ENCODE measurements at places on chromosomes 7 and 10.

GRCh38 chr7:128739990-128740682 lies 977 bp downstream of the CALU start:
- no peak for DNase-seq

DNA sequence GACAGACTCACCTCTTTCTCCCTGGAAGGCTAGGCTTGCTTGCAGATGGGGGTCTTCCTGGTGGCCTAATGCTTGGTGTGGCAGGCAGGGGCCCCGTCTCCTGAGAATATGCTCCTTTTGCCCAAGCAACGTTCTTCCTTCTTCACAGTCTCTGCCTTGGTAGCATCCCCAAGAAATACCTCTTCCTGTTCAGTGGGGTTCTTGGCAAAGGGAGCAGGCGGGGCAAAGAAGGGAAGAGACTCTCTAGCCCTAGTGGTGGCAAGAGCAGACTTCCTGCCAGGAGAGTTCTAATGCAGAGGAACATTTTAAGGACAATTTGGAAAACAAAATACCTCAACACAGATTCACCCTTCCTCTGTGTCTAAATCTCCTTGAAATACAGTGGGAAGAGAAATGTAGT lies at the start of gene CLEC5A:
CLEC5A (minus strand) TSS at position 179 of the 400 bp plus-strand sequence. CDS start 682 bp downstream, outside the sequence.
- no peak for DNase-seq

GRCh38 chr7:95820778-95821177 lies 48.4 kb downstream of the DYNC1I1 start:
- DNase-seq = no peak

DNA sequence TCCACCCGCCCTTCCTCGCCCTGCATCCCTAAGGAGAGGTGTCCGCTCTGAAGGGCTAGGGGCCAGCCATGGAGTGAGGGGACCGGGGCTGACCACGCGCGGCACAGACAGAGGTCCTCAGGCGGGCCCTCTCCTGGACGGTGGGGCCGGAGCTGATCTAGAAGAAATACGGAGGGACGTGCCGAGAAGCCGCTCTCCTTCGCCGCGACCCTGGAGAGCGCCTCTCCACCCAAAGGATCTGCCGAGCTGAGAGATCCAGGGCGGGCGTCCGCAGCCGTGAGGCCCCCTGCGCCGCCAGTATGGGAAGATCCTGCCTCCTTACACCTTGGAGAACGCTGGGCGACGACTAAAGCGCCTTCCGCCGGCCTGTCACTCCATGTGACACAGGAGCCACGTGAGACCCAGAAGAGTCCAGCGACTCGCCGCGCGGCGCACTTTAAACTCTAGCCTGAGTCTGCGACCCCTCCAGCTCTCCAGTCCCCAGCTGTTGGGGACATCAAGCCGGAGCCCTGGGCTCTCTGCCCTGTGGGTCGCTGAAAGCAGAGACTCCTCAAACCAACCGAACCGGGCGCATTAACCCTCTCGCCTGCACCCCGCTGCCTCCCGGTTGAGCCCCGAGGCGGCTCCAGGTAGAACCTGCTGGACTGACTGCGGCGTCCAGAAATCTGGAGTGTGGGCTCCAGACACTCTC lies 1.5 kb upstream of the SFMBT2 start:
- peak; percentile 33 for DNase-seq

DNA sequence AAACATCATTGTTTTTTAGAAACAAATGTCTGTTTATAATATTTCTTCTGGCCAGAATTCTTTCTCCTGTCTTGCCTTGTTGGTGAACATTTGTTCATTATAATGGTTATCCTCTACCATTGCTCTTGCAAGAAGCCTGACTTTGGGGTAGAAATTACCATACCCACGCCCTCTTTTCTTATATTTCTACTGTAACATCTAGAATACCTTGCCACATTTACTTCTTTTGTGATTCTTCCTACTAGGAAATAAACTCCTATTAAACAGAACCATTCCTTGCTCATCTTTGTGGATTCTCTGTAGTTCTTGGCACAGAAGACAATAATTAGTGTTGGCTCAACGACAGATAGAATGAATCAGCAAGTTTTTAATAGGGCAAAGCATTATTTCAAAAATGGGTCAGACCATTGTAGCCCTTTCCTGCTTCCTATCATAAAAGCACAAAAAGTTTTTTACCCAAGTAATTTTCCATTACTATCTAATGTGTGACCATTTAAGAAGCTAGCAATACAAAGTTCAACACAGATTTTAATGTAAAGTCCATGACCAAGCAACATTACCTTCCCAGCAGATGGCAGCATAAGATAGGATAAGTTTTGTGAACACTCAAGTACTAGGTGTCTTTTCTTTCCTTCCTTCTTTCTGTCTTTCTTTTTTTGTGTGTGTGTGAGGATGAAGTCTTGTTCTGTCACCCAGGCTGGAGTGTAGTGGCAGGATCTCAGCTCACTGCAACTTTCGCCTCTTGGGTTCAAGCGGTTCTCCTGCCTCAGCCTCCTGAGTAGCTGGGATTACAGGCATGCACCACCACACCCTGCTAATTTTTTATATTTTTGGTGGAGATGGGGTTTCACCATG lies 270.4 kb downstream of the HGF start:
- peak; percentile 5 for DNase-seq

DNA sequence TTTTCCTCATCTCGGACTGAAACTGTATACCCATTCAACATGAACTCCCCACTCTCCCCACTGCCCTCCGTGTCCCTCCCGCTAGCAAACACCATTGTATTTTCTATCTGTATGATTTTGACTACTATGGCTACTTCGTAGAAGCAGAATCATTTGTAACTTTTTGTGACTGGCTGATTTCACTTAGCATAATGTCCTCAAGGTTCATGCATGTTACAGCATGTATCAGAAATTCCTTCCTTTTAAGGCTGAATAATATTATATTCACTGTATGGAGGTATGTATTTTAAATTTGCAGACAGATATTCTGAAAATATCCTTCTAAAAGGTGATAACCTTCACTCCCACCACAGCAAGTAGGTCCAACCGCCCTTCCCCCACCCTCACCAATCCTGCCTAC lies 42.9 kb upstream of the MMD2 start:
- no peak for DNase-seq

GRCh38 chr7:123314886-123315285 lies 115.1 kb upstream of the SLC13A1 start:
- DNase-seq = no peak

GRCh38 chr10:34609287-34609940 lies 205.7 kb downstream of the PARD3 start:
- no peak for DNase-seq

- DNase-seq = no peak
Measured at GRCh38 chr10:22429146-22429545, 83.8 kb downstream of the SPAG6 start.

GRCh38 chr10:86962981-86963310 lies 4.5 kb downstream of the SNCG start:
- DNase-seq = no peak

DNA sequence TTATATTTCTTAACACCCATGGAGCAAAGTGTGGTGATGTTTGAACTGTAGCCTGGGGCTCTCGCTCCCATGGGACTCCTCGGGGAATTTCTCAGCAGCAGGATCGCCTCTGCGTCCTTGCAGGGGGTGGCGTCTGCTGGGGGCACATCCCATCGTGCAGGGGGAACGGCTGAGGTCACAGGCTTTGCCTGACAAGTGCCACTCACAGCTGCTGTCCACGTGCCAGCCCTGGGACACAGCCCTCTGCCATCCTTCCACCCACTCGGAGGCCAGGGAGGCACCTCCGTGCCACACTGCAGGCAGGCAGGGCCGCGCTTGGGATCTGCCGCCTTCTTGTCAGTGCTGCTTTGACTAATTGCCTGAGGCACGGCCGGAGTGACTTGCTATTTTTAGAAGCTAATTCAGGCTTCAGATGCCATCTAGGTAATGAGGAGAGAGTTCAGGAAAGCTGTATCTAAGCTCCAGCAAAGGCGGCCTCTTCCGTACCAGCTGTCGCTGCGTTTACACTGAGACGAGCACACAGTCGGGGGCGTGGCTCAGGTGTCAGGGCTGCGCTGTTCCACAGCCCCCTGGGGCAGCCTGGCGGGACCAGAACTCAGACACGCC lies 45.7 kb downstream of the PITRM1 start:
- no peak for DNase-seq

GRCh38 chr7:78760620-78761355 lies 692.7 kb downstream of the MAGI2 start:
- no peak for DNase-seq

DNA sequence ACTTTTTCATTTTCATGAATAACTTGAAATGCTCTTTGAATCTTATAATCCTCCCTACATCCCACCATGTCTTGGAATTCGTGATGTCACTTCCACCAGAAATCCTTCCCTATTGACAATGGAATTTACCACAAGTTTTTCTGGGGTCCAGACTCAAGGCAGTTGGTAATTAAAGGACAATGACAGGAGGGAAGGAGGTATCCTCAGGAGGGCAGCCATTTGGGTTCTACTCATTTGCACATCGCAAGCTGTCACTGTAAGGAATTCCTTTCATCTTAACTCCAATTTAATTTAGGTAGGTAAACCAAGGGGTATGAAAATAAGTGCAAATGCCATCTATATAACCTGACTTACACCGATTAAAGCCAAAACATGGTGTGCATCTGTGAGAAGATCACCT lies 21.9 kb downstream of the LRRC17 start:
- no peak for DNase-seq

DNA sequence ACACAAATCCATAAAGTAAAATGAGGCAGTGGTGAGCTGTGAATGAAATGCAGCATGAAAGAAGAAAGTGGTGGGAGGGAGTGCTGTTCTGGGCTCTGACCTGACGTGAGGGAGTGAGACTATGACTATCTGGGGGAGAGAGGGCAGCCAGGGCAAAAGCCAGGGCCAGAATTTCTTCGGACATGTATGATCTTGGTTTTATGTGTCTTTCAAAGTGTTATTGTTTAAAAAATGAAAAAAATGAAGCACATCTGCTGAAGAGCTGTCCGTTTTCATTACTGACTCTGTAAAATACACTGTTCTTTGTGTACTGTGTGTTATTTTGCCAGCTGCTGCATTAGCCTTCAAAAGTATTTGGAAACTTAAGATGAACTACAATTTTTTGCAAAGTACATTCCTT lies 70.2 kb upstream of the KLF14 start:
- no peak for DNase-seq

GRCh38 chr7:43302773-43303460 lies 190.5 kb downstream of the HECW1 start:
- DNase-seq = no peak

DNA sequence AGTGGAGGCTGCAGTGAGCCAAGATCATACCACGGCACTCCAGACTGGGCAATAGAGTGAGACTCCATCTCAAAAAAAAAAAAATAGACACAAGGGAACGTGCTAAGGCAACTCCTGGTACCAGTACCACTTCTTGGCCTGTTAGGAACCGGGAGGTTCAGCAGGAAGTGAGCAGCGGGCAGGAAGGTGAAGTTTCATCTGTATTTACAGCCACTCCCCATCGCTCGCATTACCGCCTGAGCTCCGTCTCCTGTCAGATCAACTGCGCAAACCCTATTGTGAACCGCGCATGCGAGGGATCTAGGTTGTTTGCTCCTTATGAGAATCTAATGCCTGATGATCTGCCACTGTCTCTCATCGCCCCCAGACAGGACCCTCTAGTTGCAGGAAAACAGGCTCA lies 69.9 kb upstream of the FOXK1 start:
- DNase-seq = no peak

- DNase-seq = no peak
Measured at GRCh38 chr7:91784469-91784868, 96.0 kb downstream of the MTERF1 start.

- DNase-seq = peak; percentile 82
Measured at GRCh38 chr7:322111-322671, 32.2 kb downstream of the FOXL3 start.

- DNase-seq = no peak
Measured at GRCh38 chr10:123442901-123443300, 223.3 kb upstream of the GPR26 start.

DNA sequence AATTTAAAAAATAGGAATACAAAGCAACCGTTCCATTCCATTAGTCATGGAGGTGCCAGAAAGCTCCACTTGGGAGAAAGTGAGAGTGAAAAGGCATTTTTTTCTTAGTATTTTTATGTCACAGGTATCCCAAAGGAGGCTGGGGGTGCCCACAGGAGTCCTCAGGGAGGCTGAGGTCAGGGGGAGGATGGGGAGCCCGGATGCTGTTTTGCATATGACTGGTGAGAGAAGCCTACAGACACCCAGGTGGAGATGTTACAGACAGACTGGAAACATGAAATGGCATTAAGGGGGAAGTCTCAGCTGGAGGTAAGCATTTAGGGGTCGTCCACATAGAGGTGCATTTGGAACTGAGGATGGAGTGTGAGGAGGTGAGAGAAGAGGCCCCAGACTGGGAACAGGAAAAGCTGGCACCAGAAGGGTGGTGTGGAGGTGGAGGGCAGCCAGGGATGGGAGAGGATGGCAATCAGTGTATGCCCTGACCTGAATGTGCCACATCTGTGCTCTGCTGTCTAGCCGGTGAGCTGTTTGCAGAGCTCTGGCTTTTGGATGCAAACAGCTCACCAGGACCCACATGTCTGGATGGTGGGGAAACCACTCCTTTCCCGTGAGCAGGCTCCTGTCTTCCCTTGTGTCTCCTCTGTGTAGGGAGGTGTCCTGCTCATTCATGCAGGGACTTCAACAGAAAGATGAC lies 101.1 kb downstream of the RAMP3 start:
- no peak for DNase-seq

GRCh38 chr7:50858528-50859245 lies 76.0 kb upstream of the GRB10 start:
- no peak for DNase-seq

DNA sequence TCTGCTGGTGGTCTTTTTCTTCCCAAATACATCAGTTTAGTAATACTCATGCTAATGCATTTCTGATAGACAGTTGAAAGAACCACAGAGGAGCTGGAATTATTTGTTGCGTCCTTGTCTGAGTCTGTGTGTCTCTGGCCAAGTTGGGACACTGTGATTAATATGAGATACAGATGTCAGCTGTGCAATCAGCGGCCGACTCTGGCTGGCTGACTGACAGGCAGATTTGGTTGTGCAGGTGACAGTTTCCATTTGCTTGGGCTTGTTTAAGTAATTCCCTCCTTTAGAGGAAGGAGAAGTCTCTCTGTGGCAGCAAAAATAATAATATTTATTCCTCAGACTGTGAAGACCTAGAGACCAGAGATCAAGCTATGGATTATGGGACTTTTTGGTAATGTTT lies 176.2 kb upstream of the CHRM2 start:
- DNase-seq = no peak

DNA sequence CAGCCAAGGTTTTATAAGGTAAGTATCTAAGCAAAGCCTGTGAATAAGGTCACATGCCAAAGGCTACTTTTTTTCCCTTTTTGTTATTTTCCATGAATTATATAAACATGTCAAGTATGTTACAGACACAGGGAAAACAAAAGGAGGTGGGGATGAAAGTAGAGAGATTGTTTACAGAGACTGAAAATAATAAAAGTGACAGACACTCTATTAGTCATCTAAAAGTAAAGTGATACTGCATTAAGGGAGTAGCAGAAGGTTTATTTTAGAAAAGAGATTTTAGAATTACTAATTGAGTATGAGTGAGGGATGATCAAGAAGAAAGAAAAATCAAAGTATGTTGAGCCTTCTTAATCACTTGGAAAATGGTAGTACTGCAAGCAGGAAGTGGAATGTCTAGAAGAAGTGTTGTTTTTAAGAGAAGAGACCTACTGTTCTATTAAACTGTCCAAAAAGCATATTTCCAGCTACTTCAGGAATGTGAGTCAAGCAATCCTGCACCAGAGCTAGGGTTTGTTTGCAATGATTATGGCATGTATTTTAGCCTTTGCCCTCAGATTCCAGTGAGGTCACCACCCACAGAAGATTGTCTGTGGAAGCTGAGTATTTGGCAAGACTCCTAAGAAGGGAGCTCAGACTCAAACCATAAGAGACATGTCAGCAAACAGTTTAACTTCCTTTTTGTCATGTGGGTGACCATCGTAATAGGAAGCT lies 177.9 kb upstream of the PLXDC2 start:
- DNase-seq = no peak

- no peak for DNase-seq
Measured at GRCh38 chr7:123622660-123623386, 21.2 kb downstream of the ASB15 start.

Data from T-helper 1 cell (primary cell).